Stimulated activated CD8-positive, alpha-beta memory T cell treated with anti-CD3 and anti-CD28 coated beads, Interleukin-15, amount 100 ng/mL, for 1 hour (primary cell): ENCODE measurements at places on chromosomes 7 and 10.

- no peak for DNase-seq
Observed at GRCh38 chr10:17472481-17473227, 18.3 kb upstream of the ST8SIA6 start.

- no peak for DNase-seq
Observed at GRCh38 chr10:84818961-84819360, 490.6 kb downstream of the CCSER2 start.

- no peak for DNase-seq
Observed at GRCh38 chr10:91434041-91434440, 23.9 kb downstream of the HECTD2 start.

- DNase-seq, result no peak
Observed at GRCh38 chr10:35555962-35556930, 48.9 kb upstream of the GJD4 start.

DNA sequence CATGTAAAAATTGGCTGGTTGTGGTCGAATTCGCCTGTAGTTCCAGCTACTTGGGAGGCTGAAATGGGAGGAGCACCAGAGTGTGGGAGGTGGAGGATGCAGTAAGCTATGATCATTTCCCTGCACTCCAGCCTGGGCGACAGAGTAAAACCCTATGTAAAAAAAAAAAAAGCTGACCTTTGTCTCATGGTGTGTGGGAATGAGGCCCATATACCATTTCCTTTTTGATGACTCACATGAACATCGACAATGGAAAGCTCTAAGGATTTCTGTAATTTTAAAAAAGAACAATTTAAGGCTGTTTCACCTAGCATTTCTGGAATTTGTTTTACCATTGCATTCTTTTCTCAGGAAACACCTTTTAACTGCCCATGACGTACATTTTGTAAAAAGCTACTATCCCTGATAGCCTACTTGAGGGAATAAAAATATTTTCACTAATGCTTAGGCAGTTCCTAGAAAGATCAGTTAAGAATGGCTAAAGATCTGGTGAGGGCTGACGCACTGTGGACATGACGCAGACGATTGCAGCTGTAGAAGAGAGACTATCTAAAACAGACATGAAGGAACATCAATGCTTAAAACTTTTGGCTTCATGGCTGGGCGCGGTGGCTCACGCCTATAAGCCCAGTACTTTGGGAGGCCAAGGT is 400.6 kb upstream of the IGFBP3 start:
- no peak for DNase-seq

- DNase-seq, result no peak
Observed at GRCh38 chr7:28228396-28228795, 47.8 kb upstream of the JAZF1 start.

- DNase-seq, result no peak
Observed at GRCh38 chr10:76540331-76540730, 1097.3 kb downstream of the KCNMA1 start.

- DNase-seq, result no peak
Observed at GRCh38 chr7:36475381-36475780, 85.7 kb downstream of the ANLN start.
